ENCODE measurements at places on chromosomes 6 and 20.

GRCh38 chr6:15166121-15166520 is 79.7 kb upstream of the JARID2 start:
- no peak for DNase-seq

GRCh38 chr6:36204068-36204753 is 7.7 kb downstream of the BRPF3 start:
- DNase-seq: no peak

DNA sequence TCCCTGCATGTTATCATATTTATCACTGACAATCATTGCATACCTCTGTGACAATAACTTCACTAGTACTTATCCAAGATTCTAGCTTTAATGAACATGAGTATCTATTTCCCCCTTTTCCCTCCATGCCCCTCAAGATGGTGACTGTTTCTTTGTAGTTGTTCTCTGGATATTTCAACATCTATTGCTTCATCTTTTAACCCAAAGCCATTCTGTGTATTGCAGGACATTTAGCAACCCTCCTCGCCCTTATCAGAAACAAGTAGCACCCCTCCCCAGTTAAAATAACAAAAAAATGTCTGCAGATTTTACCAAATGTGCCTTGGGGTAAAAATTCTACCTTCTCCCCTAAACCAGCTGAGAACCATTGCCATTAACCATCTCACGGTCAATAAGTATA is 979.8 kb upstream of the MANEA start:
- no peak for DNase-seq

GRCh38 chr6:122569230-122569771 is 40.9 kb upstream of the PKIB start:
- no peak for DNase-seq

DNA sequence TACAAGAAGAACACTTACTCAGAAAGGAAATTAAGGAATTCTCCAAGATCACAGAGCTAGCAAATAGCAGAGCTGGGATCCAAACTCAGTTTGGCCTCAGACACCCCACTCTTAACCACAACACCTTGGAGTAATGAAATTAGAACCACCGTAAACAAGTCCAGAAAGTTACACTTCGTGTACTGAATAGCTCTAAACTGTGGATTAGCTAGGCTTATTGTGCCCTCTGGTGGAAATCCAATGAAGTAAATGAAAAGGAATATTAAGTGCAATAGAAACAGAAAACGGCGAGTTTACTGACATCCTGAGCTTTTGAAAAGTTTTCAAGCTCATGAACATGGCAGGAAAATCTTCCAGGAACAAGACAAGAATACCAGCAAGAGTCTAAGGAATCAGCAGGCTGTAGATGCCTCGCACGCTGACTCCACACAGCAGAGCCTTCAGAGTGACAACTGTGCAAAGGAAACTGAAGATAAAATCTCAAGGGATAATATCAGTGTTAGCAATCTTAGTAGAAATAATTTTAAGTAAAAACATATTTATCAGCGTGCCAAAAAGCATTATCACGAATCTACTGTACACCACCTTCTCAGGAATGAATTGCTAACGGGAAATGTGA is 34.6 kb downstream of the FBXO5 start:
- DNase-seq: no peak

GRCh38 chr6:152271776-152272464 is 365.2 kb downstream of the SYNE1 start:
- DNase-seq: no peak

DNA sequence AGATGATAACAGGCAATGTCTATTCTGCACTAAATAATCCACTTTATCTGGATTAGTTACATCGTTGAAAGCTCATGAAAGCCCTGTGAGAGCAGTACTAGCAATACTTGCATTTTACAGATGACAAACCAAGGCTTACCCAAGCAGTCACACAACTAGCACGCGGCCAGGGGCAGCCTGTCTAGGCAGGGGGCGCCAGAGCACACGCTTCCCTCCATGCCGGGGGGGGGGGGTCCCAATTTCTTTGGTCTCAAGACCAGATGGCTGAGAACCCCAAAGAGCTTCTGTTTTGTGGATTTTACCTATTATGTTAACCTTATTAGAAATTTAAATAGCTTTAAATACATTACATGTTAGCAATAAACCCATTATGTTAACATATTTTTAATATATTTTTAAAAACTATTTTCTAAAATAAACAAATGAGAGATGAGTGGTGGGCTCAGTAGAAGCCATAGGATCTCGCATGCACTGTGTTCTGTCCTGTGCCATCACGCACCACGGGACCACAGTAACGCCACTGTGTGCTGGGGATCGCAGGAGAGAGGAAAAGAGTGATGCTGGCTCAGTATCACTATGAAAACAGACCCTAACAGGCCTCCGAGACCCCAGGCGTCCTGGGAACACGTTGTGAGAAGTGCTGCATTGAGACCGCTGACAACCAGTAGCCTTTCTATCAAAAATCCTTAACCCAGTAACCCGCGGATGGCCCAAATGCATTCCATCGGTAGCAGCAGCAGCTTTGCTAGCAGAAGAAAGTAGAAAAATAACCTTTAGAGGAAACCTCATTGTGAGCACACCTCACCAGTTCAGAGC is 5.3 kb upstream of the PRR18 start:
- DNase-seq: no peak

DNA sequence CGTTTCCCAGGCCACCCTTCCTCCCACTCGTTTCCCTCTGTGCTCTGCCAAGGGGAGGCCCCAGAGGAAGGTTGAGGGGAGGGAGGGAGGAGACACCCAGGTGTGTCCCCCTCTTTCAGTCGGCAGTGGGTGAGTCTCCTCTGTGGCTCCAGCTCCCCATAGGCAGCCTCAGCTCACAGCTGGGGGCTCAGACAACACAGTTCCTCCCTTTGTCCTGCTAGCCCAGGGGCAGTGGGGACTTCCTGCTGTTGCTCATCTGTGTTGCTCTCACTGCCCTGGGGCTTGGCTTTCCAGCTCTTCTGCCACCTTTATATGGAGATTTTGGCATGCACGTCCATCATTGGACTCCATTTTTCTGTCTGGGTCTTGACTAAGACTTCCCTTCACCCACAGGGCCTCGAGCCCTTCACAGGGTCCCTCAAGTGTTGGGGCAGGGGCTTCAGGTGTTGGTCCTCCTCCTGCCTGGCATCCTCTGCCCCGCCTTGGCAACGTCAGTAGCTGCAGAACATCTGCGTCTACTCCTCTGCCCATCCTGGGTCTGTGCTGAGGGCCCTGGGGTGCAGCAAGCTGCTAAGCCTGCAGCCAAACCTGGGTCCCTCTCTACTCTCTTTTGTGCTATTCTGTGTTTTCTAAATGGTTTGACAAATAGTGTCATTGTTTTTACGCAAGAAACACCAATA is 190.6 kb upstream of the PMEPA1 start:
- DNase-seq: no peak

DNA sequence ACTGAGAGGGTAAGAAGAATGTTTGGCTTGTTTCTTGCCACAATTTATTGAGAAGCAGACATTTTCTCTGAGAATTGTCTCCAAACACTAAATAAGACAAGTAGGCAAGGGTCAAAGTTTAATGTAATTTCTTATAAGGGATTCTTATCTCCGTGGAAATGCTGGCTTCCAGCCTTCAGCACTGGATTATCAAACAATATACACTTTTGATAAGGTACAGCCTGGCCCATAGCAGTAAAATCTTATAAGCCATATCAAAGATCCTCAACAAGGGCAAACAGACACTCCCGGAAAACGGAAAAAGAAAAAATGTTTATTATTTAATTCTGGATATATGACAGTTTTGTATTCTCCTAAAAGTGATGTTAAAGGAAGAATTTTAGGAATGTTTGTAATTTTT is 18.5 kb upstream of the ZSCAN9 start:
- DNase-seq: no peak

- no peak for DNase-seq
Measured at GRCh38 chr6:82251942-82252341, 4.4 kb upstream of the IBTK start.

DNA sequence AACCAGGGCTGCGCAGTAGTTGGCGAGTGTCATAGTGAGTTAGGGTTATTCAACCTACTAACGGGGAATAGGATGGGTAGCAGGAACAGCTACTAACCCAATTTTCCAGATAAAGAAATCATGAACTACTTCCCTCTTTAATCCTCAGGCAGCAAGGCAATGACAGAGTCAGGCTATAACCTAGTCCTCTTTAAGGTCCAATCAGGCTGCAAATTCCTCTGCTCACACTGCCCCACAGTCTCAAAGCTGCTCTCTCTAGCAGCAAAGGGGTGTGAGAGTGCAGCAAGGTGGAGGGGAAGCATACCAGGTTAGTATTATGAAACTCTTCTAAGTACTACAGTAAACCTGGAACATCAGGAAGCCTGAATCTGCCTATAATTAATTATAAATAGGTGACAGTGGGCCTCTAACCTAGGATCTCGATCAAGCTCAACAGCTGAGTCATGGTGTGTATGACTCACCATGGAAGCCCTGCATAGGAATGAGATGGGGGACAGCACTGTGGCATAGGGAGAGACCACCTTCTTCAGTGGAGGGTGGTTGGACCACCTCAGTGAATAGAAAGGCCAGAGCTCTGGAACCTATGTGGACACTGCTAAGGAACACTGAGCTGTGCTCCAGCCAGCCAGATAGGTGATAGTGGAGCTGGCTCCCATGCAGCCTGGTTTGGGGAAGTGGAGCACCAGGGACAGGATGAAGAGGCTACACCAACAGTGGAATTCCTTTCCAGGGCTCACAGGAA is 7.9 kb downstream of the PEX6 start:
- DNase-seq: no peak

DNA sequence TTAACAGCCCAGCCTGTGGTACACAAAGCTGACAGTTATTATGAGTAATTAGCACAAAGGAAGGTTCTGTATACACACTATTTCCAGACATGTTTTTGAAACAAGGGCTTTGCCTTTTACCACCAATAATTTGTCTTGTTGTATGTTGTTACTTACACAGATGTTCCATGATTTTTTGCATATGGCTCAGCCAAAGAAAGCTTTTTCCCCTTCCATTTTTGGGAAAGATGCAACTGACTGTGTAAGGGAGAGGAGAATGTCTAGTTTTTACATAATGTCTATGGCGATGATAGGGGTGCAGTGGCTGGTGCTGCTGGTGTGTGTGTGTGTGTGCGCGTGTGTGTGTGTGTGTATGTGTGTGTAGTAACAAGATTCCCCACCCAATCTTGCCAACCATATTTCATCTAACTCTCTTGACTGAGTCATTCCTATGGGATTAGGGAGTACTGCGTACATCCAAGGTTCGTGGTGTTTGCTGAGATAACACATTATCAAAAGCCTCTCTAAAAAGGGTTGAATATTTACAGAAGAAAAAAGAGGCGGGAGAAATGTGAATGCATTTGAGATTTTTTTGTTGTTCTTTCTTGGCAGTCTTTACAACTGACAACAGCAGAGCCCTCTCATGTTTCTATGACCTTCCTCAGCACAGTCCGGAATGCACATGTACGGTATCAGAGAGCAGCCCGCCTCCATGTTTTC is 192.2 kb downstream of the GMPR start:
- no peak for DNase-seq

GRCh38 chr20:57946559-57947315 is 236.9 kb upstream of the PMEPA1 start:
- no peak for DNase-seq

DNA sequence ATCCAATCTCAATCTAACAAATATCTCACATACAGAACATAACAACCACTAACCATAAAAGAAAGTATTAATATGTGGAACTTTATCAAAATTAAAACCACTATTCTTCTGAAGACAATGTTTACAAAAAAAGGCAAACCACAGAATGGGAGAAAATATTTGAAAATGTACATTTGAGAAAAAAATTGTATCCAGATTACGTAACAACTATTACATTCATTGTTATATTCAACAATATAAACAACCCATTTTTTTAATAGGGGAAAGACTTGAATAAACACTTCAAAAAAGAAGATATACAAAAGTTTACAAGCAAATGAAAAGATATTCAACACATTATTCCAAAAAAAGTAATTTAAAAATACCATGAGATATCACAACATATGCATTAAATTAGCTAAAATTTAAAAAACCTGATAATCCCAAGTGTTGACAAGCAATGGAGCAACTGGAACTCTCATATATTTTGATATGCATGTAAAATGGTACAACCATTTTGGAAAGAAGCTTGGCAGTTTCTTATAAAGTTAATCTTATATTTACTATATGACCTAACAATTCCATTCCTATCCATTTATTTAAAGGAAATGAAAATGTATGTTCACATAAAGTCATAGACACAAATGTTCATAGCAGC is 124.3 kb upstream of the CDYL start:
- DNase-seq: no peak

- DNase-seq: no peak
Measured at GRCh38 chr6:169999367-169999766, 247.9 kb downstream of the ERMARD start.

- no peak for DNase-seq
Measured at GRCh38 chr6:150270330-150271052, 98.3 kb upstream of the IYD start.

GRCh38 chr6:98047164-98047563 is 764.1 kb upstream of the MMS22L start:
- DNase-seq: no peak

DNA sequence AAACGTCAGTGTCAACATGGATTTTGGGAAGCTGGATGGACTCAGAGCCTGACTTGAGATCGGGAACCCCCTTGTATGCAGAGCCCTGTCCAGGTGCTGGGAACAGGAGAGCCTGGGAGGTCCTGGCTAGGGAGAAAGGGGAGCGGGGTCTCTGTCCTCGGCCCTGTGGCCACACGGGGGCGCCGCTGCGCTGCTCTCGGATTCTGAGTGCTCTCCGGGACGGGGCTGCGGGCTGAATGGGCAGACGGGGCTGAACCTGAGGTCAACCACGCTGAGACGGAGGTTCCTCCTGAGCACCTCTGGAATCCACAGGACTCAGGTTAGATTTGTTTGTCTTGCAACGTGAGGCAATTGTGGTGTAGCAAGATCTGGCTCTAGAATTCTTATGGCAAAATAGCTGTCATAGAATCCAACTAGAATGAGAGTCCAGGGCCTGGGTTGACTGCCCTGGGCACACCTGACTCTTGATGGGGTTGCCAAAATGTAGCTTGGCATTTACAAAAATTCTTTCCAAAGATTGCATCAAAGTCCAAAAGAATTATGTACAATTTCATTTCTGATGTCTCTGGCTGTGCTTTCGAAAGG is 20.6 kb upstream of the HLA-F start:
- no peak for DNase-seq

- no peak for DNase-seq
Measured at GRCh38 chr6:55713436-55713835, 134.4 kb upstream of the HMGCLL1 start.

DNA sequence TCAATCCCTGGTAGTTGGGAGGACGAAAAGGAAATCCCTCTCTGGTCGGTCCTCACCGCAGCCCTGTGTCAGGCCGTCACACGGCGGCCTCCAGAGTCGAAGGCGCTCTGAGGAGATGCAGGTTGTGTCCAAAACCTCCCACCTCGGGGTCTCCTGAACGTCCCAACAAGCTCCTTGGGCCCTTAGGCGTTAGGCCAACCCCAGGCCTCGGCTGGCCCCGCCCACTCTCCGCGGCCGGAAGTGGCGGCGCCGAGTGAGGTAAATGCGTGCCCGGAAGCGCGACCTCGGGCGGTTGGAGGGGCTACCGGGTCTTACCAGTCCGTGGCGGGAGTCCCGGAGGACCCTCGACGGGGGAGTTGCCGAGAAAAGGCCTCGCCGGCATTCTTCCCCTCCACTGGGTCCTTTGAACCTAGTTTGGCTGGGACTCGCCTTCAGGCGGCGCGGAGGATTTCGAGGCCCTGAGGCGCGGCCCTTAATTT is at the start of gene TDRD6:
Gene TDRD6, plus strand, starts transcription at position 267 of the 479 bp plus-strand sequence. CDS start 244 bp downstream, outside the sequence.
- no peak for DNase-seq

- DNase-seq: no peak
Measured at GRCh38 chr6:88870717-88871330, 92.6 kb downstream of the RNGTT start.

- no peak for DNase-seq
Measured at GRCh38 chr20:15396900-15397299, 1059.5 kb upstream of the FLRT3 start.

- DNase-seq: no peak
Measured at GRCh38 chr6:96649926-96650325, 87.0 kb downstream of the FHL5 start.
